ENCODE measurements at places on chromosomes 2 and 18. TPM values are rescaled to one million over a fixed set of nuclear protein-coding genes. Genes with fewer than 3 reads are reported as not detected.

Gene UGT1A5
- not detected for total RNA-seq

Gene PRKAG3
- total RNA-seq = not detected

Gene SERPINB3
- total RNA-seq = 1.7 TPM

Gene STK11IP
- total RNA-seq = 31.1 TPM

Gene TMEM169
- total RNA-seq = 1.0 TPM

DNA sequence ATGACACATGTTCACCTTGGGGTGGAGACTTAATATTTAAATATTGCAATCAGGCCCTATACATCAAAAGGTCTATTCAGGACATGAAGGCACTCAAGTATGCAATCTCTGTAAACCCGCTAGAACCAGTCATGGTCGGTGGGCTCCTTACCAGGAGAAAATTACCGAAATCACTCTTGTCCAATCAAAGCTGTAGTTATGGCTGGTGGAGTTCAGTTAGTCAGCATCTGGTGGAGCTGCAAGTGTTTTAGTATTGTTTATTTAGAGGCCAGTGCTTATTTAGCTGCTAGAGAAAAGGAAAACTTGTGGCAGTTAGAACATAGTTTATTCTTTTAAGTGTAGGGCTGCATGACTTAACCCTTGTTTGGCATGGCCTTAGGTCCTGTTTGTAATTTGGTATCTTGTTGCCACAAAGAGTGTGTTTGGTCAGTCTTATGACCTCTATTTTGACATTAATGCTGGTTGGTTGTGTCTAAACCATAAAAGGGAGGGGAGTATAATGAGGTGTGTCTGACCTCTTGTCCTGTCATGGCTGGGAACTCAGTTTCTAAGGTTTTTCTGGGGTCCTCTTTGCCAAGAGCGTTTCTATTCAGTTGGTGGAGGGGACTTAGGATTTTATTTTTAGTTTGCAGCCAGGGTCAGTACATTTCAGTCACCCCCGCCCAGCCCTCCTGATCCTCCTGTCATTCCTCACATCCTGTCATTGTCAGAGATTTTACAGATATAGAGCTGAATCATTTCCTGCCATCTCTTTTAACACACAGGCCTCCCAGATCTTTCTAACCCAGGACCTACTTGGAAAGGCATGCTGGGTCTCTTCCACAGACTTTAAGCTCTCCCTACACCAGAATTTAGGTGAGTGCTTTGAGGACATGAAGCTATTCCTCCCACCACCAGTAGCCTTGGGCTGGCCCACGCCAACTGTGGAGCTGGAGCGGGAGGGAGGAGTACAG is 108.1 kb downstream of the XRCC5 start:
- H3K27ac ChIP-seq = no peak overlapping the region
- no peak for DNase-seq
- H3K36me3 ChIP-seq = no peaks in the 10 kb centered on the region
- H3K4me1 ChIP-seq = no peaks in the 10 kb centered on the region
- H3K4me3 ChIP-seq = no peak overlapping the region
